Stimulated activated CD4-positive, alpha-beta T cell treated with anti-CD3 and anti-CD28 coated beads, Interleukin-1b, Interleukin-23, amount 100 ng/mL, for 24 hours (primary cell): ENCODE measurements at places on chromosomes 2 and 18.

DNA sequence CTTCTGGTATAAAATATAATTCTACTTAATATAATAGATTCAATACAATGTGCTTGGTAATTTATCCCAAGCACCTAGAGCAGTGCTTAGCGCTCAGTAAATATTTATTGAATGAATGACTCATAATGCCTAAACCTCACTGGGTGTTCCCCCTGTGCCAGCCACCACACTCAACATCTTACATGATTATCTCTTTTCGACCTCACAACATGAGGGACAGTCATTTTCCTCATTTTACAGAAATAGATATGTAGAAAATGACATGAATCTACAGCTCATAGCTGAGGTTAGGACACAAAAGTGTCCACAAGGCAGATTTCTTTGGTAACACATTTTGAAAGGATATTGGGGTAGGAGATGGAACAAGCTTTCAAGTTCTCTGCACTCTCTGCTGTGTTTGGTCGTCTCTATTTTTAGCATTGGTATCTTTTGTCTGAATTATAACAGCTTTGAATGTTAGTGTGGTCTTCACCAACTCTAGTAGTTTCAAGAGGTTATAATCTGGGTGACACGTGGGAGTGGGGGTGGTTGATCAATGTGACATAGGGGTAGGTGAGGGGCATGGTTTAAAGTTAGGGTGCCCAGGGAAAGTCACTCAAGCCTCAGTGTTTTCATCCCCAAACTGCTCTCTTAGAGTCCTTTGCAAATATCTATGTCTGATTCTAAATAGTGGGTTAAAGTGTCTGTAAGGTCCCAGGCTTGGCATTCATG lies 9.8 kb downstream of the MYOM1 start:
- DNase-seq = no peak

- DNase-seq = no peak
These were observed 14.8 kb upstream of the INHBB start for GRCh38 chr2:120330946-120331822.

DNA sequence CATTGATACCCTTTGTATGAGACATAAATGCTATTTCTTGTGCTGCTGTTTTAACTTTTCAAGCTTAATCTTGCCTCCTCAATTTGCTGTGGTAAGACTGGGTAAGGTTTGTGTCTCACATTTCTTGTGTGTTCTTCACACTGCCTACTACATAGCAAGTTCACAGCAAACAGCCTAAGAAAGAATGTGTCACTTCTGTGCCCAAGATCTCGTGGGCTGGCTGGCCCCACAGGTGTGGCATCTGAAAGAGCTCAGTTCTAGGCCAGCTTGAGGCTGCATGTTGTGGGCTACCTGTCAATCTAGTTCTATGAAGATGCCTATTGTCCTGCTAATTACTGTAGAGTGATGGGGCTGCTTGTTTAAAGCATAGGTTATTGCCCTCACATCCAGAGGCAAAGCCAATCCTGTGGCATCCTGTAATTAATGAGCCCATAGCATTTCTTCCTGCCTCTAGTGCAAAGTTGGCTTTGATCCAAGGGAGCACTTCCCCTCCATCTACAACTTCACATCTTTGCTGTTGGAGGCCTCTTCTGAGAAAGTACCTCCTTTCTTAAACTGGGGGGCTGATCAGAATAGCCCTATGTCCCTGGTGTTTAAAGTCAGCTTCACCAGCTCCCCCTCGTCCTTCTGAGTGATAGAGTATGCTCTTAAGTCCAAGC lies 40.9 kb upstream of the ASPRV1 start:
- DNase-seq = no peak

GRCh38 chr2:127498386-127498785 lies 27.9 kb downstream of the IWS1 start:
- DNase-seq = no peak

DNA sequence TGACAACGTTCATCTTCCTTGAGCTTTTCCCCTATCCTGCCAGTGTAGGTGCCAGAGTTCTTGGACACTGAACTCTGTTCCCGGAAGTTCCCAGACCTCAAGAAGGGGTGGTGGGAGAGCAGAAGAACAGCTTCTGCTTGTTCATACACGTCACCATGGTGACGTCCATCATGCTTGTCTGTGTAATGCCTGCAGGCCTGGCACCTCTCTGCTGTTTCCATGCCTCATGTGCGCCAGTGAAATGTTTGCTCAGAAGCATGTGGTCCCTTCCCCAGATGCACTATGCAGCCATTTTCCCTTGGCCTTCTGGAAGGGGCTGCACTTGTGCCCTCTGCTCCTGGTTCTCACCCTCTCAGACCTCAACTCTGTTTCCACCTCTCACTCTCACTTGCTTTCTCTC lies 210.8 kb upstream of the NABP1 start:
- no peak for DNase-seq

DNA sequence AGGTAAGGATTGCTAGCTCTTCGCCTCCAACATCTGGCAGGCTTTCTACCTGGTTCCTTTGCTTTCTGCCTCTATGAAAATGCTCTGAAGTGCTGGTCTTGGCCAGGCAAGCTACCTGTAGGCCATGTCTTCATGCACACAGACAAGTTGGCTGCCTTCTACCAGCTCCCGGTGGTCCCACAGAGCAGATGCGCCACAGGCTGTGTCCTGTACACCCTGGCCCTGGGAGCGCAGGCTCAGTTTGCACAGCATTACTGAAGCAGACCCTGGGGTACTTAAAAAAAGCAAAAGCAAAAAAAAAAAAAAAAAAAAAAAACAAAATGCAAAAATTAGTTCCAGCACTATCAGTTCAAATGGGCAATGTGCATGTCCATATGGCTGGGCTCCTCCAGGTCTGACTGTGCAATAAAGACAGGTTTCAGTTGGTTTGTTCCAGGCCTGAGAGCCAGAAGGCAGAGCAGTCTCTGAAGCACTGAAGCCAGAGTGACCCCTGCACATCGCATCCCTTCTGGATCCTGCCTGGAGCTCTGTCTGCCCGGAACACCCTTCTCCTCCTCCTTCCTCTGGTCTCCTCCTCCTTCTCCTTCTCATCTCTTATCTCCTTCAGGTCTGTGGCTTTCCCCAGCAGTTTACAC lies 288.0 kb upstream of the REV1 start:
- DNase-seq = no peak

- DNase-seq = no peak
These were observed 101.4 kb downstream of the PLA2R1 start for GRCh38 chr2:159961037-159961436.

GRCh38 chr2:101803128-101803527 lies 105.6 kb downstream of the MAP4K4 start:
- no peak for DNase-seq

- no peak for DNase-seq
These were observed 27.1 kb downstream of the C2orf76 start for GRCh38 chr2:119339562-119339923.

DNA sequence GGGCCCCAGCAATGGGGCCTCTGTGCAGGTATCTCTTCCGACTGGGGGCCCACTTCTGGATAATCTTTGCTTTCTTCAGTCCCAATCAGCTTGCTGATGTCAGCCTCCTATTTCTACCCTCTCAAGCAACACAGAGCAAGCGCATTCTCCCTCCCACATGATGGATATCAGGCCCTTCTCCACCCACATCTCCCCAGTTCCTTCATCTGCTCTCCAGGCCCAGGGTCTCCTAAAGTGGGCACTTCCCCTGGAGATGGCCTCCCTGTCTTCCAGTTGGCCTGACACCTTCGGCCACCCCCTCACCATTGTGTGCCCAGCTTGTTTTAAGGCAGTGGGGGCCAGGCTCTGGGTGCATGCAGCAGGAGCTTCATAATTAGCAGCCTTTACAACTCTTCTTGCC lies 96.6 kb upstream of the MCFD2 start:
- no peak for DNase-seq

- DNase-seq = no peak
These were observed 21.0 kb downstream of the SMAD2 start for GRCh38 chr18:47909484-47909883.

DNA sequence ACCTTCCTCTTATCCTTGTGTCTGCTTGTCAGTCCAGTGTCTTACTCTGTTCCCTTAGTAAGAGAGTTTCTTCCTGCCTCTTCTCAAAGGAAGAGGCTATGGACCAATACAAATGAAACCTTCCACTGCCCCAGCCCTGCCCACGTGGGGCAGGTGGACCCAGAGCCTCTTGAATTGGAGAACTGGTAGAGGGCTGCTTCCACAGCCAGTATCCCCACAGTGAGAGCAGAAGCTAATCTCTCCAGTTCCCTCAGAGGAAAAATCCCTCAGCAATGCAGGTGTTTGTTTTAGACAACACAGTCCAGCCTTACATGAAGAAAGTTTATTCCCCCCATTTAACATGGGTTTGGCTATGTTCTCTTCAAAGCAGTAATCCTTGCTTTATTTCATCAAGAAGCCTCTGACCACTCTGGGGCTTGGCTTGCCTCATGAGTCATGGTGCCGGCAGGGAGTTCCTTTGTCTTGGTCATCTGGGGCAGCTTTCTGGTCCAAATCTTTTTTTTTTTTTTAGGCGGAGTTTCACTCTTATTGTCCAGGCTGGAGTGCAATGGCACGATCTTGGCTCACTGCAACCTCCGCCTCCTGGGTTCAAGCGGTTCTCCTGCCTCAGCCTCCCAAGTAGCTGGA lies 6.5 kb upstream of the CYBRD1 start:
- DNase-seq = no peak

GRCh38 chr2:24551016-24551415 lies 60.0 kb downstream of the NCOA1 start:
- DNase-seq = no peak

DNA sequence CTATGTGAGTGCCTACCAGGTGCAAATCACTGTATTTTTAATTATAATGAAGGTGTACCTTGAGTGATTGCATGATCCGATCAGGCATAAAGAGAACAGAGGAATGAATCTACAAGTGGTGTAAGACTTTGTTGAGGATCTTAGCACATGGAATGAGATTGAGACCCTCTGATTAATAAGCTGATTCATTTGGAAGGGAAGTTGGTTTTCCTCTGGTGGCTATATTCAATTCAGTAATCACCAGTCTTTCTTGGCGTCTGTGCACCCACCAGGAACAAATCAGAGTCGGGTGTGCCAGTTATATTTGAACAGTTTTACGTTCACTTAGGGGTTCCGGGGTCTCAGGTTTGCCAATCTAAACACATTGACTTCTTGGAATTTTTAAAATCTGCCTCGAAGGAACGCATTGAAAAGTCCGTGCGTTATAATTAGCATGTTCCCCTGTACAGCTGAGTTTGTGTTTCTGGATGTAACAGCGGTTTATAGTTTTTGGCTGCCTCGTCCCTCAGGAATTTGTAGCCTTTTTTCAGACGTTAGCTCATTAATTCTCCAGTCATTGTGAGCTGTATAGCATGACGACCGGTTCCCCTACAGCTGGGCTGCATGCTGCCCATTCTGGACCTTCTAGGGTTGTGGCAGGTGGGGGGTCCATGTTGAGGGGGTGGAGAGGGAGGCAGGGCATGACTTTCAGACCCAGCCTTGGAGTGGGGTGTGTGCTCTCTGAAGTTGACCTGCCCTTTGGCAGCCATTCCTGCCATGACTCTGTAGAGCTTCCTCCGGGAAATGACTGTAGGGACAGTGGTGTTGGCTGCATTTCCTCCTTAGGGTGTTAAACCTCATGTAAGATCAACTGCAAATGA lies 20.3 kb downstream of the MYO1B start:
- DNase-seq = no peak

- no peak for DNase-seq
These were observed 1.2 kb downstream of the TMEM247 start for GRCh38 chr2:46480562-46480961.

GRCh38 chr18:2111456-2111855 lies 459.8 kb downstream of the METTL4 start:
- no peak for DNase-seq

DNA sequence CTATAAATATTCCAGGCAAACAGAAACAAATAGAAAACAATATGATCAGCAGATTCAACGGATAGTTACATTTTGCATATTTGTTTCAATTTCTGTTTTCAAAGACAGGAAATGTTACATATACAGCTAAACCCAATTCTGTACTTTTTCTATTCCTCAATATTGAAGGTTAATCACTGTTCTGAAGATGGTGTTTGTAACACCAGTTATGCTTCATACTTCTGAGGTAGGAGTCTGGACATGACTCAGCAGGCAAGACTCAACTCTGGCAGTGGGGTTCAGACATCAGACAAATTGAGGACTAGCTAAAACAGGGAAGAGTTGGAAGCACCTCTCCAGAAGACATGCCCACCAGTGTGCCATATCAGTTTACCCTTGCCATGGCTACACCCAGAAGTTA lies 16.6 kb downstream of the SERPINB13 start:
- no peak for DNase-seq

- no peak for DNase-seq
These were observed 9.3 kb upstream of the TTL start for GRCh38 chr2:112472547-112473263.

GRCh38 chr2:117359266-117359914 lies 455.1 kb upstream of the DDX18 start:
- DNase-seq = no peak

DNA sequence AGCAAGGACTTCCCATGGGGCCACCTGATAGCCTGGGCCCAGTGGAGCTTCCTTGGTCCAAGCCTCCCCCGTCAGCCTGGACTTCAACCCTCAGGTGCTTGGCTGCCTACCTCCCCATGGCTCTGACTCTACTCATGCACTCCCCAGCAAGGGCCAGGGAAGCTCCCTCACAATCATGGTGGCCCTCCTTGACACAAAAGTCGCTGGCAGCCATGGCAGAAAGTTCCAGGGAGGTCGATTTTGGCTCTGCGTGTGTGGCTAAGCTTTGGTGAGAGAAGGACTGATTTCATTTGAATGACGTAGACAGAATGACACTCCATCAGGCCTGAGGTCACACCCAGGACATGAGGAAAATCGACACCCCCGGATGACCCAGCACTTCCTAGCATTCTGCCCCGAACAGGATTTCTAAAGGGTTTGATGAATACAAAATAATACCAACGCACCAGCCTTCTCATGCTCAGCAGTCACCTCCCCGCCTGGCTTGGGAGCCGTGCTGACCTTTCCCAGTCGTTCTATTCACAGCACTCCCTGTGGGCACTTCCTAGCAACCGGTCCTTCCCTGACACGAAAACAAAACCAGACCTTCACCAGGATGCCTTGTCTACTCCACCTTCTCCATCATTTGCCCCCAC lies 52.7 kb downstream of the LBH start:
- DNase-seq = no peak

GRCh38 chr18:1914489-1914888 lies 656.8 kb downstream of the METTL4 start:
- DNase-seq = no peak

DNA sequence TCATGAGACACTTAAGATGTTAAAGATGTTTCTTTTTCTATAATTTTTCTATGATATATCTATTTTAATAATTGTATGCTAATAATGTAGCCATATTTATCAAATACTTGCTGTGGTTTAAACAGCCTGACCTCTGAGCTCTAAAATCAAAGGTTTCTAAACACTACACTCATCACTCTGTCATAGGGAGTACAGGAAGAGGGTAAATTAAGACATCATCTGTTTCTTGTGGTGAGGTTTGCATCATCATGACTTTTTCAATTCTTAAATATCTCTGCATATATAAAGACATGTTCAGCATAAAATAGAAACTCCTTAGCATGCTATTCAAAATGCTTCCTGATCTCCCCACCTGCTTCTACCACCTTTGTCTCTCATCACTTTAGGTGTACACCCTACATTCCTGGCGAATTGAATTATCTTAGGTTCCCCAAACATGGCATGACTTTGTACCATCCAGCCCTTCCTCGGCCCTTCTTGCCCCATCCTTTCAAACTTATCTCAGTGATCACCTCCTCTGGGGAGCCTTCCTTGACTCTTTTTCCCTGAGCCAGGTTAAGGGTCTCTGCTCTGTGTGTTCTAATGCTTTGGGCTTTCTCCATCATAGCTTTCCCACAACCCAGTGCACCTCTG lies 105.3 kb upstream of the TTN start:
- no peak for DNase-seq

- DNase-seq = no peak
These were observed 71.0 kb upstream of the SP3 start for GRCh38 chr2:174035981-174036742.

GRCh38 chr18:32902568-32903330 lies 129.9 kb upstream of the KLHL14 start:
- no peak for DNase-seq
